ENCODE measurements at places on chromosomes 1 and 21.

DNA sequence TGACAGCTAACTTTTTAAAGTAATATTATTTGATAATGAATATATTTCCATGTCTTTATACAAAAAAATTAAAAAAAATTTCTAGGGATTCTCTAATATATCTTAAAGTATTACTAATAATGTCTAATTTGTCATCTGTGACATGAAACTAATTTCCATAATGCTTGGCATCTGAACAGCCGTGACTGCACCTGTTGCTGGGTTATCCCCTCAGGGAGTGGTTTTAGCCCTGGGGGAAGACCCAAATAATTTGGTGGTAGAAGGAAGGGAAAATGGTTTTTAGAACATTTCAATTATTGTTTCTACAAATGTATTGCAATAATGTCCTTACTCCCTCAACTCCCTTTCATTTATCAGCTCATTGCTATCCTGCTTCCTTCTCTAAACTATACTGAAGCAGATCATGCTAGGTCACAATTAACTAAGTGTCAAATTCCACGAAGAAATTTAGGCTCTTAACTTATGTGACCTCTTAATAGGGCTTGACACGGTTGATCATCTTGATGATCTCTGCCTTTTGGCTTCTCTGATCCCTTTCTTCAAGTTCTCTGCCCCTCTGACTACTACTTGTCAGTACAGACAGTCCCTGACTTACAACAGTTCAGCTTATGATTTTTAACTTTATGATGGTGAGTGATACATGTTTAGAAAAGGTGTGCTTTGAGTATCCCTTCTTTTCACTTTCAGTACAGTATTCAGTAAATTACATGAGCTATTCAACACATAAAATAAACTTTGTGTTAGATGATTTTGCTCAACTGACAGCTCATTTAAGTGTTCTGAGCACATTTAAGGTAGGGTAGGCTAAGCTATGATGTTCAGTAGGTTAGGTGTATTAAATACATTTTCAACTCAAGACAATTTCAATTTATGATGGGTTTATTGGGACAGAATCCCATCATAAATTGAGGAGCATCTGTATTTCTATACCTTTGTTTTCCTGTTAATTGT is 26.4 kb upstream of the DPH5 start:
- no peak for DNase-seq

DNA sequence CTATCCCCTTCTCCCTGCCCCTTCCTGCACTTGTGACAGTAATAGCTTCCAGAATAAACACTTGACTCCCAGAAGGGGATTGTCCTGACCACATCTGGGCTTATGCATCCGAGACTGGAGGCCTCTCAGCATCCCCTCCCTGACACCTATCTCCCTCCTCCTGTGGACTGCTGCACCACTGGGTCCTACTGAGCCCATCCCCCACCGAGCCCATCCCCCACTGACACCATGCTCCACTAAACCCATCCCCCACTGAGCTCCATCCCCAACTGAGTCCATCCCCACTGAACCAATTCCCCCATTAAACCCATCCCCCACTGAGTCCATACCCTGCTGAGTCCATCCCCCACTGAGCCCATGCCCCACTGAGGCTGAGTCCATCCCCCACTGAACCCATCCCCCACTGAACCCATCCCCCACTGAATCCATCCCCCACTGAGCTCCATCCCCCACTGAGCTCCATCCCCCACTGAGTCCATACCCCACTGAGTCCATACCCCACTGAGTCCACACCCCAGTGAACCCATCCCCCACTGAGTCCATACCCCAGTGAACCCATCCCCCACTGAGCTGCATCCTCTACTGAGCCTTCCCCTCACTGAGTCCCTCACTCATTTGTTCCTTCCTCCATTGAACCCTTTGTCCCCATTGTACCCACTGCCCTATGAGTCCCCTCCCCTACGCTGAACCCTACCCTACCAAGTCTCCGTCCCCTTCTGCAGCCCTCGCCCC is 5.6 kb downstream of the PDZK1IP1 start:
- DNase-seq, result no peak

- DNase-seq, result no peak
Measured at GRCh38 chr1:65059930-65060538, 88.0 kb upstream of the AK4 start.

DNA sequence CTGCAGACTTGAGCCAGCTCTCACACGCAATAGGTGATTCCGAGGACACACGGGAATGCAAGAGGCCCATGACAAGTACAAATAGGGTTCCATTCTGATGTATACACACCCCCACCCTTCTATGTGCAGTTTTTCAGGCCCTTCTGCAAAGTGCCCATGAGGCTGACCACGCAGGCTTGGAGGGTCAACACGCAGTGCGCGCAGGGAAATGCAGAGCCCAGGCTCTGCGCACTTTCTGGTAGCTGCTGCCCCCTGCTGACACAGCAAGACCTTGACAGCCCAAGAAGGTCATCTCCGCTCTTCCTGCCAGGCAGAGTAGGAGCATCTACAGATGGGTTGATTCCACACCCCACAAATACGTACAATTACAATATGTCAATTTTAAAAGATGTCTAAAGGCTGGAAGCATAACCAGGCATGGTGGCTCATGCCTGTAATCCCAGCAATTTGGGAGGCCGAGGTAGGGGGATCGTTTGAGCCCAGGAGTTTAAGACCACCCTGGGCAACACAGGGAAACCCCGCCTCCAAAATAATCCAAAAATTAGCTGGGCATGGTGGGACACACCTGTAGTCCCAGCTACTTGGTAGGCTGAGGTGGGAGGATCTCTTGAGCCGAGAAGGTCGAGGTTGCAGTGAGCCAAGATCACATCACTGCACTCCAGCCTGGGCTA is 18.5 kb downstream of the SH3BP5L start:
- no peak for DNase-seq

- no peak for DNase-seq
Measured at GRCh38 chr1:49319426-49319963, 542.8 kb upstream of the BEND5 start.

- DNase-seq, result no peak
Measured at GRCh38 chr1:242839101-242839500, 314.6 kb upstream of the PLD5 start.

DNA sequence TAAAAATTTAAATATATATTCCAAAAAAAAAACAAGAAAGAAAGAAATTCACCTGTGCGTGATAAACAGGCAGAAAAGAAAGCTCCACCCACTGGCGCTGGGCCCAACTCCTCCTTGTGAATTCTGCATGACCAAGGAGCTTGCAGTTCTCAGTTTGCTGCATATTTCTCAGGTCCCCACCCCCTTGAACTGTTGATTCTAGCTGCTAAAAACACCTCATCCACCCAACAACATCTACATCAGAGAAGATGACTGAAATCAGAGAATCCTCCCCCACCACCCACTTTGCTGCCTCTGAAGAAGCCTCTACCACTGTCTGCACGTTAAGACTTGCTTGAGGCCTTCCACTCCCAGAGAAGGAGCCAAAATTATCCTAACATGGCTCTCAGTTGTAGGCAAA is 104.8 kb downstream of the RGS2 start:
- no peak for DNase-seq

DNA sequence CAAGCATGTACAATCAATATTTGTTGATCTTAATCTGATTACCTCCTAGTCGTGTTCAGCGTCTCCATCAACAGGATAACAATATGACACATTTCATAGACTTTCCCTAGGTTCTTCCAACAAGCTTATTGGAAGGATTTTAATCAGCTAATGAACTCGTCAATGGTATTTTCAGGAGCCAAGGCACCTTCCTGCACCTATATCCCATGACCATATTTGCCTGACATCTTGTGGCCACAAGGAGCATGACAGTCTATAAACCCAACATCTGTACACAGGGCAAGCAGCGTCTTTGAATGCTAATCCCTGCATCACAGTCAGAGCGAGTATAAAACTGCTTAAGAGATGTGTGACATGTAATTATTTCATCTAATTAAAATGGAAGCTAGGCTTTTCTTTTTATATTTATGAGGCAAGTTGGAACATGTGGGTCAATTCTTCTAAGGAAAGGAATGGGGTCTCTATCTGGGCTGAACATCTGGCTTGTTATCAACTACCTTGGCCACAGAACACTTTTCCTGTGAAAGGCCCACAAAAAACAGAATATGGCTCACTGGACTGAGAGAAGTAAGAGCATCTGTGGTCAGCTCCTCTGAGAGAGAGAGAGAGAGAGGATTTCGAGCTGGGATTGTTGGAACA is 388.8 kb downstream of the NTNG1 start:
- no peak for DNase-seq

DNA sequence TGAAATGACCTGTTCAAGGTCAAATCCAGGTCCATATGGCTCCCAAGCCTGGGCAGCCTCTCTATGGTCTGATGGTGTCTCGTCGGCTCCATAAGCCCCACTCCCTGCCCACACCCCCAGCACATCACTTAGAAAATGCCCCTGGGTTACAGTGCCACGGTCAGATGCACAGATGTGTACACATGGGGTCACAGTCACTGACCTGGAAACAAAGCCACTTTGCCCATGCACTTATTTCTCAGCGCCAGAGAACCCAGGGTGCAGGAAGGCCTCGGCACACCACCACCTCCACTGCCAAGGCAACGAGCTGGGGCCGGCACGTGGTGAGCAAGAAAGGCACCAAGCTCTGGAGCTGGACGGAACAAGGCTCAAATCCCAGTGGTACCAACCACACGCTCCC is 24.7 kb downstream of the IFFO2 start:
- DNase-seq, result no peak

DNA sequence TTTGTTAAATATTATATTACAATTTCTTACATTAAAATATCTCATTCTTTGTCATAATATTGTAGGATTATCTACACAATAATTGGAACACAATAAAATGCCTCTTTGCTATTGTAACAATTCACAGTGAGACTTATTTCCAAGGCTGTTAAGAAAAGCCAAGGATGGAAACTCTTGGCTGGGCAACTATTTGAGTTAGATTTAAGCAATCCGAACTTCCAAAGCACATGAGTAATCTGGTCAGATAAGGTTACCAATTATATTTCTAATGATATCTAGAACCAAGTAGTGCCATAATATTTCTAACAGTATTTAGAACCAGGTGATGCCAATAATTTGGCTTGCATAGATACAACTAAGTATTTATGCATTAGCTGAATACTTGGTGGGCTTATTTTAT is 154.7 kb upstream of the KCNK2 start:
- no peak for DNase-seq

GRCh38 chr1:24290933-24291487 is 28.1 kb upstream of the GRHL3 start:
- DNase-seq, result no peak
